ENCODE measurements at places on chromosomes 1 and 21. TPM values are rescaled to one million over a fixed set of nuclear protein-coding genes. Genes with fewer than 3 reads are reported as not detected.

GRCh38 chr1:107941531-107941930, 23.4 kb downstream of the VAV3 start:
- H3K36me3 ChIP-seq: no peaks in the 10 kb centered on the region
- no peak overlapping the region for H3K4me3 ChIP-seq
- H3K27me3 ChIP-seq: no peaks in the 10 kb centered on the region
- peak overlapping the region; percentile 64 for H3K27ac ChIP-seq

The VAMP4 gene
- total RNA-seq: 17.4 TPM

The C1orf105 gene
- not detected for total RNA-seq

The ARHGAP30 gene
- total RNA-seq: 0.89 TPM

The BSND gene
- total RNA-seq: not detected

GRCh38 chr1:7535016-7535415, 236.1 kb upstream of the VAMP3 start:
- no peak overlapping the region for H3K27ac ChIP-seq
- H3K27me3 ChIP-seq: no peaks in the 10 kb centered on the region
- no peaks in the 10 kb centered on the region for H3K36me3 ChIP-seq

The STPG1 gene
- 5.5 TPM for total RNA-seq

- H3K4me1 ChIP-seq: peaks cover 25% of the 10 kb centered on the region
- peak within 1 kb of the TSS; percentile 86 for H3K27ac ChIP-seq
- H3K27me3 ChIP-seq: no peaks in the 10 kb centered on the region
- peak; percentile 73 for DNase-seq
- peak within 1 kb of the TSS; percentile 85 for H3K4me3 ChIP-seq
These were observed at the start of gene RHOC for GRCh38 chr1:112706505-112707220. RHOC (minus strand) TSS chr1:112707127; CDS start chr1:112703799, 3,328 bp downstream.

The TEDDM1 gene
- total RNA-seq: not detected

- no peak for DNase-seq
- no peaks in the 10 kb centered on the region for H3K4me1 ChIP-seq
- H3K27ac ChIP-seq: no peak overlapping the region
- no peak overlapping the region for H3K4me3 ChIP-seq
- H3K27me3 ChIP-seq: no peaks in the 10 kb centered on the region
These were observed 80.0 kb downstream of the DMRTB1 start for GRCh38 chr1:53539226-53539625.

The TRAF3IP3 gene
- total RNA-seq: 1.4 TPM

The VASH2 gene
- not detected for total RNA-seq

- no peaks in the 10 kb centered on the region for H3K36me3 ChIP-seq
- H3K4me1 ChIP-seq: no peaks in the 10 kb centered on the region
- H3K27ac ChIP-seq: no peak overlapping the region
- no peaks in the 10 kb centered on the region for H3K27me3 ChIP-seq
These were observed 20.1 kb downstream of the CASZ1 start for GRCh38 chr1:10776190-10776905.

The BRDT gene
- not detected for total RNA-seq

GRCh38 chr21:29938776-29939103, 1.1 kb downstream of the GRIK1 start:
- H3K4me1 ChIP-seq: no peaks in the 10 kb centered on the region
- H3K27me3 ChIP-seq: peaks cover 6% of the 10 kb centered on the region
- no peak overlapping the region for H3K27ac ChIP-seq
- no peak overlapping the region for H3K4me3 ChIP-seq
- no peaks in the 10 kb centered on the region for H3K36me3 ChIP-seq

DNA sequence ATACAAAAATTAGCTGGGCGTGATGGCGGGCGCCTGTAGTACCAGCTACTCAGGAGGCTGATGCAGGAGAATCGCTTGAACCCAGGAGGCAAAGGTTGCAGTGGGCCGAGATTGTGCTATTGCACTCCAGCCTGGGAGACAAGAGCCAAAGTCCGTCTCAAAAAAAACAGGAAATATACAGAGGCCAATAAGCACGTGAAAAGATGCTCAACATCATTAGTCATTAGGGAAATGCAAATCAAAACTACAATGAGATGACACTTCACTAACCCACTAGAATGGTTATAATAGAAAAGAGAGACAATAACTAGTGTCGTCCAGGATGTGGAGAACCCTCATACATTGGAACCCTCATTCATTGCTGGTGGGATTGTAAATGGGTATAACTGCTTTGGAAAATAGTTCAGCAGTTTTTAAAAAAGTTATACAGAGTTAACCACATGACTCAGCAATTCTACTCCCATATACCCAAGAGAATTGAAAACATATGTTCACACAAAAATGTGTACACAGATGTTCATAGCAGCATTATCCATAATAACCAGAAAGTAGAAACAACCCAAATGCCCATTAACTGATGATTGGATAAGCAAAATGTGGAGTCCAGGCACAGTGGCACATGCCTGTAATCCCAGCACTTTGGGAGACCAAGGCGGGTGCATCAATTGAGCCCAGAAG, 6.4 kb upstream of the E2F2 start:
- DNase-seq: no peak
- H3K36me3 ChIP-seq: no peaks in the 10 kb centered on the region
- peaks cover 21% of the 10 kb centered on the region for H3K4me1 ChIP-seq
- H3K27me3 ChIP-seq: no peaks in the 10 kb centered on the region
- H3K27ac ChIP-seq: no peak overlapping the region

- H3K27me3 ChIP-seq: no peaks in the 10 kb centered on the region
- no peak for DNase-seq
- H3K4me3 ChIP-seq: no peak overlapping the region
- no peak overlapping the region for H3K27ac ChIP-seq
These were observed 225.0 kb downstream of the PBX1 start for GRCh38 chr1:164783778-164784555.

DNA sequence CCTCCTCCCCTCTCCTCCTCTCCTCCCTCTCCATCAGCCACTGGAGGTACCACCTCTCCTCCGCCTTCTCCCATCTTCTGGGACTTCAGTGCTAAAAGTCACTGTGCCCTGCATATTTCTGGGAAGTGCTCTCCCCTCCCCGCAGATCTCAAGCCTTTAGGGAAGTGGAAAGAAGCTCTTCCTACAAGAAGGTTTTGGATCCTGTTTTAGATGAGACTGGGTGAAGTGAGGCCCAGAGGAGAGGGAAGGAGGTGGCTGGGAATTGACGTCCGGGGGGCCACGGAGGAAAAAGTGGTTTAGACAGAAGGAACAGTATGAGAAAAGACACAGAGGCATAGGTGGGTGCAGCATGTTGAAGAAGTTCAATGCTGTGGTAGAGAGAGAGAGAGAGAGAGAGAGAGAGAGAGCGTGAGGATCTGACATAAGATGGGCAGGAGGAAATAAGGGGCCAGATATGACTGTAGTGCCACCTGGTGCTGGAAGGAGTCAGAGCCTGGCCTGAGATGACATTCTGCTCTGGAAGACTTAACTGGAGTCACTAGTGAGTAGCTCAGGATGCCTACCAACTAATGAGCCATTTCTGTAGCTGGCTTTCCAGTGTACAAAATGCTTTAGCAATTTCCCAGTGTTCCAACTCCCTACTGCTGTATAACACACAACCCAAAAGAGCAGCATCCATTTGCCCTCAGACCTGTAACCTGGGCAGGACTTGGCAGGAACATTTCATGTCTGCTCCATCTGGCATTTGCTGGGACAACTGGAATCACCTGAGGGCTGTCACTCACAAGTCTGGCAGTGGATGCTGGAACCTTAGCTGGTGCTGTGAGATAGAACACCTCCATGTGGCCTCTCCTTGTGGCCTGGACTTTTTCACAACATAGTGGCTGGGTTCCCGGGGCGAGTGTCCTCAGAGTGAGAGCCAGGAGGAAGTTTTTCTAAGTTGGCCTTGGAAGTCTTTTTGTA, 16.6 kb upstream of the ZSCAN20 start:
- H3K27me3 ChIP-seq: no peaks in the 10 kb centered on the region
- H3K4me1 ChIP-seq: peaks cover 13% of the 10 kb centered on the region
- H3K4me3 ChIP-seq: no peak overlapping the region

- H3K4me1 ChIP-seq: no peaks in the 10 kb centered on the region
- H3K27me3 ChIP-seq: no peaks in the 10 kb centered on the region
- no peak overlapping the region for H3K27ac ChIP-seq
- no peak overlapping the region for H3K4me3 ChIP-seq
- no peaks in the 10 kb centered on the region for H3K36me3 ChIP-seq
These were observed 46.4 kb upstream of the TSPAN2 start for GRCh38 chr1:115135681-115136080.

DNA sequence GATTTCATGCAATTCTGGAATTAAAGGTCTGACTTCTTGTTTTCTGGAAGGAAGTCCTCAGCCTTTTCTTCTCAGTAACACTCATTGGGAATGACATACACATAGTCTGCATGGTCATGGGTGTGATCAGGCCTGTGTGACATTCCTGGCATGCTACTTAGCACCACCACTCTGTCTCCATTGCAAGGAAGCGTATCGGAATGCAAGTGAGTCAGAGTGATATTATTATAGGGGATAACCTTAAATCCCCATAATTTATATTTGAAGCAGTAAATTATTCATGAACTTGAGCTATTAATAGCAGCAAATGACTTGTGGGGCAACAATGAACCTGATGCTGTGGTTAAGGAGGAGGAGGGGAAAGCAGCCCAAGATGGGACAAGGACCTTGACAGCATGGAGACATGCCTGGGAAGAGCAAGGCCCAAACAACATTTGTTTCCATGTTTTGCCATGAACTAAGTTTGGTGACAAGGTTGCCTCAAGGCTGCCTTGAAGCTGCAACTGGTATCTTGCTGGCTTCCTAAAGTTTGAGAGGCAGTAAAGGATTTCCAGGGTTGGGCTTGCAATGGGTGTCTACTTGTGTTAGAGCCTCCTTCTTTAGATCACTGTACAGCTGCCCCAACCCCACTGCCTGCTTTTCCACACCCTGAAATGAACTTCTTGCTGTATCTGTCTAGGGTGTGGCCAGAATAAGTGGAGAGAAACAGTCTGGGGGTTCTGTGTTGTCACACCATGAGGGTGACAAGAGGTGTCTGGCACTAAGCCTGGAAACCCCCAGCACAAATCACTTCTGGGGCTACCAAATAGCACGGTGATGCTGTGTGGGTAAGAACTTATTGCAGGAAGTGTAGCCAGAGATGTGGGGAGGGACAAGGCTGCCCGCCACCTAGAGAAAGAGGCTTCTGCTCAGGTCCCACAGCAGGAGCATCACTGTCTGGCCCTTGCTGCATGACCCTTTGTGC, 4.6 kb downstream of the MAB21L3 start:
- H3K27ac ChIP-seq: no peak overlapping the region
- H3K4me1 ChIP-seq: no peaks in the 10 kb centered on the region
- H3K27me3 ChIP-seq: no peaks in the 10 kb centered on the region
- no peaks in the 10 kb centered on the region for H3K36me3 ChIP-seq

GRCh38 chr1:17688217-17688810, 66.8 kb upstream of the ACTL8 start:
- no peaks in the 10 kb centered on the region for H3K36me3 ChIP-seq
- H3K27ac ChIP-seq: no peak overlapping the region
- DNase-seq: no peak
- no peak overlapping the region for H3K4me3 ChIP-seq
- H3K4me1 ChIP-seq: no peaks in the 10 kb centered on the region
- H3K27me3 ChIP-seq: no peaks in the 10 kb centered on the region

DNA sequence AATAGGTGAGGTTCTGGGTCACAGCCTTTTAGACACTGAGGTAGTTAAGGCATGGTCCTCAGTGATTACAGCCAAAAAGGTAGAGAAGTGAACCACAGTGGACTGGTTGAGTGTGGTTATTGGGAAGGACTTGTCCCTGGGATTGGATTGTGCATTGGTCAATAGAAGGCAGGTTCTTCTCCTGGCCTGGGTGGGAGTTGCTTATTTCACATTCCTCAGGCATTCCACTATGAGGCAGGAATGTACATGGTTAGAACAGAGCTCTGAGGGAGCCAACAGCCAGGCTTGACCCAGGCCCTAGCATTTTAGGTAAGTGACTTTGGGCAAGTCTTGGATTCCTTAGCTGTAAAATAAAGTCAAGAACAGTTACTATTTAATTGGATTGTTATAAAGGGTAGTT, 97.9 kb upstream of the MARK1 start:
- H3K27me3 ChIP-seq: no peaks in the 10 kb centered on the region
- no peak for DNase-seq
- no peak overlapping the region for H3K4me3 ChIP-seq
- no peaks in the 10 kb centered on the region for H3K4me1 ChIP-seq
- H3K36me3 ChIP-seq: no peaks in the 10 kb centered on the region

DNA sequence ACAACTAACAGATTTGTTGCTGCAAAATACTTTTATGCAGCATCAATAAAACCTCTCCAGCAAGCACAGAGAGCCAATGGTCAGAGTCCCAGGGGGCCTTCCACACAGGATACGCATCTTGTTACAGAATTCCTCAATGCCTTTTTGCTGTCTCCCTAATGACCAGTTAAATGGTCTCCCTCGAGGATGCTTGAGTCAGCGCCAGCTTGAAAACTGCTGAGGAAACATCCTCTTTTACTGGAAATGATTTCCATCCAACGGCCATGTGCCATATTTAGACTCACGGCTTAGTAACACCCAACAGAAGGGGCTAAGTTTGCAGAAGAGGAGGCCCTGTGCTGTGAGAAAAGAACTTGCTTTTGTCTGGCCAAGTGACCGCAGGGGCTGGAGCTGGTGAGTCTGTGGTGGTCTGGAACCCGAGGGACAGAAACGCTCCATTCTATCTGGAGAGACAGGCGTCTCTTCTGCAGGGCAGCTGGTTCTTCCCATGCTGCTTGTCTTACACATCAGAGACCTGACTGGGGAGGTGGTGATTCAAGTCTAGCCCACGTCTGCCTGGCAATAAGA, 496.4 kb downstream of the SETD4 start:
- no peaks in the 10 kb centered on the region for H3K36me3 ChIP-seq
- H3K4me1 ChIP-seq: peaks cover 29% of the 10 kb centered on the region

GRCh38 chr1:52739699-52740467, 13.6 kb downstream of the ZYG11B start:
- H3K27me3 ChIP-seq: no peaks in the 10 kb centered on the region
- no peak overlapping the region for H3K4me3 ChIP-seq
- DNase-seq: no peak
- no peaks in the 10 kb centered on the region for H3K36me3 ChIP-seq
- peaks cover 31% of the 10 kb centered on the region for H3K4me1 ChIP-seq

DNA sequence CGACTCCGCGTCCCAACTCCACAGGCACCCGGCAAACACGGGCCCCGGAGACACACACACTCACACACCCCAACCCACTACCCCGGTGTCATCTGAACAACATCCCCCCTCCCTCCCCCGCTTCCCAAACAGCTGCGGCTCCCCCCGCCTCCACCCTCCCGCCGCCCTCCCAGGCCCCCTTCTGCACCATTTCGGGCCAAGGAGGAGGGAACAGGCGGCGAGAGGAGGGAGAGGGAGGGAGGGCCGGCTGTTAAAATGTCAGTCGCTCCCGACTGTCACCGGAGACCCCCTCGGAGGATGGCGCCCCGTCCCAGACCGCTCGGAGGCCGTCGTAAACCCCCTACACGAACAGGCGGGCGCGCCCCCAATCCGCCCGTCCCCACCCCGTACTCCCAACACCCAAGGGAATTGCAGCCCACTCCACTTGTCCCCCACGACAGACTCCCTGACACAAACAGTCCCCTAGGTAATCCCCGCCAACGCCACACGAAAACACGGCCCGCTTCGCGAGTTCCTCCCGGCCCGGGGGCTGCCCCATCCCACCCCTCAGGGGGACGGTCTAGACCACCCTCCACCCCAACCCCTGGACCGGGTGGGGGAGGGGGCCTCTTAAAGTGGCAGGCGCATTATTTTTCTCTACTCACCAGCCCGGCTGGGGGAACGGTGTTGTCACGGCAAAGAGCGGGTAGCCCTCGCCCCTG, 583 bp downstream of the MEF2D start:
- H3K27me3 ChIP-seq: no peaks in the 10 kb centered on the region
- peak overlapping the region; percentile 95 for H3K4me3 ChIP-seq

- no peak overlapping the region for H3K27ac ChIP-seq
- no peaks in the 10 kb centered on the region for H3K4me1 ChIP-seq
- H3K36me3 ChIP-seq: no peaks in the 10 kb centered on the region
These were observed 358.0 kb downstream of the BRINP3 start for GRCh38 chr1:190119683-190120082.
